ENCODE measurements at places on chromosomes 13 and 19. TPM values are rescaled to one million over a fixed set of nuclear protein-coding genes. Genes with fewer than 3 reads are reported as not detected.

LHB gene
- not detected for total RNA-seq

GRCh38 chr19:47102346-47103060 lies 11.1 kb downstream of the ZC3H4 start:
- H3K27me3 ChIP-seq: no peaks in the 10 kb centered on the region

EPSTI1 gene
- 4.5 TPM for total RNA-seq

DNA sequence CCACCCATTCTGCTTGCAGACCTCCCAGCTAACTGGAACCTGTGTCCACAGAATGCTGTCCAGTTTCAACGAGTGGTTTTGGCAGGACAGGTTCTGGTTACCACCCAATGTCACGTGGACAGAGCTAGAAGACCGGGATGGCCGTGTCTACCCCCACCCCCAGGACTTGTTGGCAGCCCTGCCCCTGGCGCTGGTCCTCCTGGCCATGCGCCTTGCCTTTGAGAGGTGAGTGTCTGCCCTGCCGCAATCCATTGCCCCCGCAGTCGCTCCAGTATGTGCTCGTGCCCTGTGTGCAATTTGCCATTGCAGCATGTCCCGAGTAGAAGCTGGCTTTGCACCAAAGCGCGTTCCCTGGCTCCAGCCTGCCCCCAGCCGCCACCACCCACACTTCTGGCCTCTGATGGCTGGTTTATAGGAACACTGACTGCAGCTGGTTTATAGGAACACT lies 41.9 kb downstream of the CERS4 start:
- DNase-seq: peak; percentile 88
- H3K4me1 ChIP-seq: peaks cover 3% of the 10 kb centered on the region

SMAD9 gene
- total RNA-seq: 5.1 TPM

ZSCAN4 gene
- not detected for total RNA-seq

GRCh38 chr13:100600915-100601314 lies 12.3 kb upstream of the GGACT start:
- no peak overlapping the region for H3K27ac ChIP-seq
- no peaks in the 10 kb centered on the region for H3K4me1 ChIP-seq
- H3K4me3 ChIP-seq: no peak overlapping the region
- H3K36me3 ChIP-seq: no peaks in the 10 kb centered on the region
- H3K27me3 ChIP-seq: no peaks in the 10 kb centered on the region
- DNase-seq: no peak

DNA sequence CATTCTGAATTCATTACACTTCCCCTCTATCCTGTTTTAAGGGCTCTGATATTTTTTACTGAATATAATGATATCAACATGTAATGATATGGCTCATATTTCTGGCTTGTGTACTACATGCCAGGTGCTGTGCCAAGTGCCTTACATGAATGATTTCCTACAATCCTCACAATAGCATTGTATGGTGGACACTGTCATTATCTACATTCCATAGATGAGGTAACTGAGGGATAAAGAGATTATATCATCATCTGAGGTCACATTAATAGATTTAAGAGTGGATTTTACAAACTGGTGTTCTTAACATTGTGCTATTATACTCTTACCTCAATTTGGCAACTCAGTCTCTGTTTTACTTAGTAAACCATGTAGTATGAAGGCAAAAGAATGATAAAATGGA lies 502.0 kb downstream of the LIG4 start:
- no peaks in the 10 kb centered on the region for H3K4me1 ChIP-seq
- no peak overlapping the region for H3K4me3 ChIP-seq
- no peaks in the 10 kb centered on the region for H3K27me3 ChIP-seq

- H3K27ac ChIP-seq: no peak overlapping the region
- H3K4me1 ChIP-seq: no peaks in the 10 kb centered on the region
- peaks cover 17% of the 10 kb centered on the region for H3K36me3 ChIP-seq
- H3K27me3 ChIP-seq: no peaks in the 10 kb centered on the region
- no peak overlapping the region for H3K4me3 ChIP-seq
Measured at GRCh38 chr19:428149-428548, 19.2 kb upstream of the C2CD4C start.

DNA sequence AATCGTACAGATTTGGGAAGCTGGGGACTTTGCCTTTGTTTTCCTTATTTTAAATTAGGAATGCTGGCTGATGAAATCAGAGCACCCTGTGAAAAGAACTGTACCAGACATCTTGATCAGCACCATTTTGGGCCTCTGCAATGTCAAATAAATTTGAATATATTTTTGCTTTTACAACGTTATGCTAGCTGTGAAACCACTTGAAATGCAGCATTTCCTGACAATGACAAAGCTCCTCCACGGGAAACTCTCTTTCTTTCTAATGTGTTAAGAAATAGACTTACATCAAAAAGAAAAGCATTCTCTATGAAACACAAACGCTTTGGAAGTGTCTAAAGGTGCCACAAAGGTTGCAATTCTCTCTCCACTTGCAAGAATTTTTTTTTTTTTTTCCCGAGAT lies 47.1 kb upstream of the MAP3K10 start:
- H3K27me3 ChIP-seq: no peaks in the 10 kb centered on the region
- no peak overlapping the region for H3K4me3 ChIP-seq
- H3K36me3 ChIP-seq: no peaks in the 10 kb centered on the region
- no peak overlapping the region for H3K27ac ChIP-seq

DNA sequence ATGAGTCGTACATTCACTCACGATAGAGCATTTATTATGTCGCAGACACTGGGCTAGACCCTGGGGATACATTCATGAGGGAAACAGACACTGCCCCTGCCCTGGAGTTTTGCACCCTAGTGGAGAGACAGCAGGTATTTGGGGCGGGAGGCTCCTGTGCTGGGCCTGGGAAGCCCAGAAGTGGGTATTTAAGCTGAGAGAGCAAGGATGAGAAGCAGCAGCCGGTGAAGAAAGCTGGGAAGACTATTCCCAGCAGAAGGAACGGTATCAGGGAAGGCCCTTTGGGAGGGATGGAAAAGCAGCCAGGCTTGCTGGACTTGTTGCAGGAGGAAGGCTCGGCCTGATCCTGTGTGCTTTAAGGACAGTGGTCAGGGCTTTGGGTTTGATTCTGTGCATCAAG lies 54.5 kb downstream of the CDADC1 start:
- no peaks in the 10 kb centered on the region for H3K27me3 ChIP-seq
- peaks cover 8% of the 10 kb centered on the region for H3K4me1 ChIP-seq
- H3K36me3 ChIP-seq: no peaks in the 10 kb centered on the region
- no peak overlapping the region for H3K27ac ChIP-seq

KANK2 gene
- 296 TPM for total RNA-seq

- H3K27ac ChIP-seq: no peak overlapping the region
- no peak overlapping the region for H3K4me3 ChIP-seq
- DNase-seq: no peak
- no peaks in the 10 kb centered on the region for H3K27me3 ChIP-seq
- peaks cover 59% of the 10 kb centered on the region for H3K4me1 ChIP-seq
Measured at GRCh38 chr13:41049480-41050440, 11.5 kb upstream of the WBP4 start.

SYDE1 gene
- 19.1 TPM for total RNA-seq

TMIGD2 gene
- not detected for total RNA-seq

DNA sequence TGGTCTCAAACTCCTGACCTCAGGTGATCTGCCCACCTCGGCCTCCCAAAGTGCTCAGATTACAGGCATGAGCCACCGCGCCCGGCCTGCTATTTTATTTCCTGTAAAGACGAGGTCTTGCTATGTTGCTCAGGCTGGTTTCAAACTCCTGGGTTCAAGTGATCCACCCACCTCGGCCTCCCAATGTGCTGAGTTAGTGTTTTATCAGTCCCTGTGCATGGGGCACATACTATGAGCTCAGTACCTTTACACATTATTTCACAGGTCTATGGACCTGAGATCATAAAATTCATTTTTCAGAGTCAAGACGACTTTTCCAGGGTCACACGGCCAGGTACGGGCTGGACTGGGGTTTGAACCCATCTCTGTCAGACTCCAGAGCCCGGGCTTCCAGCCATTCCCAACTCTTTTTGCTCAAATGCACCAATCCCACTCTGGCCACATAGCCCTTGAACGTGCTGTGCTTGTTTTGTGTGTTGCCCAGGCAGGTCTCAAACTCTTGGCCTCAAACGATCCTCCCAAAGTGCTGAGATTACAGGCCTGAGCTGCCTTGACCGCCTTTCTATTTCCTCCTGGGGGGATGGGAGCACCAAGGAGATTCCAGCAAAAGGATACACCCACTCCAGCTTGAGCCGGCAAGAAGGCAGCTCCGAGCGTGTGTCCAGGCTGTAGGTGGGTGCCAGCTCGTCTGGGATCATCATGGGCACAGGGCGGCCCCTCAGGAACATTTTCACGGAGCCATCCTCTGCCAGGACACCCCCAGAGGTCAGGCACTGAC lies 1.1 kb downstream of the EML2 start:
- no peaks in the 10 kb centered on the region for H3K36me3 ChIP-seq
- H3K27me3 ChIP-seq: no peaks in the 10 kb centered on the region
- no peak for DNase-seq
- H3K4me3 ChIP-seq: peak overlapping the region; percentile 67

OR7C1 gene
- not detected for total RNA-seq

EID2 gene
- 12.0 TPM for total RNA-seq

HPN gene
- 2.3 TPM for total RNA-seq

GRCh38 chr19:43826787-43827754 lies at the start of gene ZNF283:
TSS of gene ZNF283 (plus strand) at chr19:43827321. CDS start at chr19:43833505, 6,184 bp downstream.
- DNase-seq: peak; percentile 94
- H3K27ac ChIP-seq: peak within 1 kb of the TSS; percentile 63
- peaks cover 3% of the 10 kb centered on the region for H3K27me3 ChIP-seq
- H3K36me3 ChIP-seq: peaks cover 28% of the 10 kb centered on the region
- peak within 1 kb of the TSS; percentile 73 for H3K4me3 ChIP-seq

ZNF470 gene
- total RNA-seq: 7.1 TPM

LILRA1 gene
- total RNA-seq: 0.23 TPM

KLK3 gene
- not detected for total RNA-seq

All from heart left ventricle (tissue), 16 donors.